ENCODE measurements at places on chromosomes 12 and 14.

GRCh38 chr12:8860165-8860961 is 37.9 kb downstream of the A2ML1 start:
- no peak for DNase-seq

GRCh38 chr12:50017641-50018040 is 7.7 kb downstream of the RACGAP1 start:
- DNase-seq: no peak

- no peak for DNase-seq
These were observed 87.5 kb upstream of the MON2 start for GRCh38 chr12:62379026-62379722.

DNA sequence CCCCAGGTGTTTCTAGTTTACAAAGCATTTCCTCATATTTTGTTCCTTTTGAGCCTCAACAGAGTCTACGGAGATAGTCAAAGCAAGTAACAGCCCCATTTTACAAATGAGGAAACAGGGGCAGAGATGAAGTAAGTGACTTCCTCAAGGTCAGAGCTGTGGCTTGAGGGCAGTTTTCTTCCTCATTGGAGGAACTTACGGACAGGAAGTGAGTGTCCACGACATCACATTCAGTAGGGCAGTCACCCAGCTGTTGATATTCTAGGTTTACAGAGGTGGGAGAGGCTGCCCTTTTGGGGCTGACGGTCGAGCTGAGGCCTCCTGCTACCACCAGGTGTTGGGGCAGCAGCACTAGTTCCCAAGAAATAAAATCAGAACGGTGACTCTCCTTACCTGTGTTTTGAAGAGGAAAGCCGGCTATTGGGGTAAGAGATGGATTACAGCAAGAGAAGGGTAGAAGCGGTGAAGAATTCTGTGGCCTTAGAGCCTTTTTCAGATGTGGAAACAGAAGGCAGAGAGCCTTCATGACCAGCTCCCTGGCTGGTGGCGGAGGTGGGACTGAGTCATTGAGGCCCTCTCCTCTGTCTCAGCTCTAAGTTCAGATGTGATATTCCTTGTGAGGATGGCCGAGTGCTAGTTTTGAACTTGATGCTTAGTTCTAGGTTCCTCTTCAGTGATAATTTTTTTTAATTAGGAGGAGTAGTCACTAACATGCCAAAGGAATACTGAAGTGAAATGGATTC is 41.7 kb downstream of the SUSD6 start:
- DNase-seq: no peak

GRCh38 chr12:111419784-111420183 is 14.1 kb downstream of the SH2B3 start:
- DNase-seq: no peak

GRCh38 chr12:71135812-71136176 is 22.0 kb downstream of the TSPAN8 start:
- DNase-seq: no peak

DNA sequence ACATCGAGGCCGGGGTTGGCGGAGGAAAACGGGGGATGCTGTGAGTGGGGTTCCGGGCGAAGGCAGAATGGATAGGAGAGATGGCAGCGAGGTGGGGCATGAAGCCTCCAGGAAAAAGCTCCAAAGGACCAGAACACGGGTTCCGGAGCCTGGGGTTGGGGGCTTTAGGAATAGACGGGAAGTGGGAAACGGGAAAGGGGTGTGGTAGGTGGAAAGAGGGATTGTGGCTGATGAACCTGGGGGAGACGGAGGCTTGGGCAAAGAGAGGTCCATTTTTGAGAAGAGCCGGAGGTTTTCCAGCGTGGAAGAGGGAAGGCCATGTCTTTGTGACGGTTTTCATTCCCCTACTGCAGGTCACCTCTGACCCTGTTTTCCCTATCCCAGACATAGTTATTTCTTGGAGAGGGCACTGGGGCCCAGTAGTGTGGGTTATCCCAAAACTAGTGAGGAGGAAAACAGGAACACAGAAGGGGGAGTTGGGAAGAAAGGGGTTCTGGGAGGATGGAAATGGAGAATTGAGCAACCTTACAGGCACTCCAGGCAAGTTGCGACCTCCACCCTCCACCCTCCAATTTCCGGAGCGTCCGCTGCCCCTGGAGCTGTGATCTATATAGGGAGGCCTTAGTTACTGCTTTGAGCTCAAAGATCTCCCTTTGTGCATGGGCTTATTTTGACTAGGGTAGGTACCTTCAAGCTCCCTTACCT is 1.1 kb downstream of the ATN1 start:
- no peak for DNase-seq

GRCh38 chr14:80055667-80056496 is 155.4 kb downstream of the DIO2 start:
- no peak for DNase-seq

DNA sequence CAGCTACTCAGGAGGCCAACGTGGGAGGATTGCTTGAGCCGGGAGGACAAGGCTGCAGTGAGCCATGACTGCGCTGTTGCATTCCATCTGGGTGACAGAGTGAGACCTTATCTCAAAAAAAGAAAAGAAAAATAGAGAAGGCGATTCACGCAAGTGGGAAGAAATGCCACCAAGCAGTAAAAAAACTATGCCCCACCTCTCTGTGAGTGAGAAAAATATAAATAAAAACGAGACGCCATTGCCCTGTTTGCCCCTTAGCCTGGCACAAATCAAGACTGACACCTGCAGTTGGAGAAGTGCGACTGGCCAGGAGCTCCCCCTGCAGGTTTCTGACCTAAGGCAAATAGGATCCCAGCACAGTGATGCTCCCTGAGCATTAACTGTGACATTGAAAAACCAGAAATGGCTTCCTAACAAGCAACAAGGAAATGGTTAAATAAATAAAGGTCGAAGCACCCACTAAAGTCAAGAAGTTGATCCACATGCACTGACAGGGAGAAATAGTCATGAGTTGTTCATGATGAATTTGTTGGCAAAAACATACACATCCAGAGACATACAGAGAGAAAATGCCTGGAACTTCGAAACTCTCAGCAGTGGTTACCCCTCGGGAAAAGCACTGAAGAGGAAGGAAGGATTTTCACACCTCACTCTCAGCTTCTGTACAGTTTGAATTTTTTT is 21.1 kb downstream of the GSC start:
- no peak for DNase-seq

DNA sequence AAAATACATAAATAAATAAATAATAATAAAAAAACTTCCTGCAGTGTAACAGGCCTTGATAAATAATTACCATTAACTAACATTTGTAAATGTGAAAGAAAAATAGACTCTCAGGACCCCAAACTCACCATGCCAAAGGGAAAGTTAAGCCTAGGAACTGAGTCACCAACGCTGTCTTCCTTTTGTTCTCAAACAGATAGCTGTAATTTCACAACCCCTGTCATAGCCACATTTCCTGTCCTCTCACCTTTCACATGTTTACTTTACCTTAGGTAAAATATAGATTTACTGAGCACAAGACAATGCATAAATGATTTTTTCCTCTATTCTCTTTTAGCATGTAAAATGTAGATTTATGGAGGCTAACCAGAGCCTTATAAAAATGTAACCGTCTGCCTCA is 35.9 kb upstream of the CHST11 start:
- DNase-seq: no peak

DNA sequence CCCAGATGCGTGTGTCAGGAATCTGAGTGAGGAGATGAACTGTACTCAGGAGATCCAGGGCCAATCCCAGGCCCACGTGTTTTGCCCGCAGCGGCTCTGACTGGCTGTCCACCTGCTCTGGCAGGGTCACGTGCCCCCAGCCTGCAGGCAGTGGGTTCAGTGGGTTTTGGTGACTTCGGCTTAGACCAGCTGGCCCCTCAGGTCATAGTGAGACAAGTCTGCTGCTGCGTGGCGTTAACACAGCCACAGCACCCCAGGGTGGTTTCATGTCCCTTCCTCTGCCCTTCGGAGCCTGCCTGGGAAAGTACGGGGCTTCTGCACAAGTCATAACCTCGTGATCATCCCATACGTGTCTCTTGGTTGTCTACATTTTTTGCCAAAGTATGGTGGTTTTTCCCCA is 2.6 kb downstream of the FBRSL1 start:
- DNase-seq: no peak

DNA sequence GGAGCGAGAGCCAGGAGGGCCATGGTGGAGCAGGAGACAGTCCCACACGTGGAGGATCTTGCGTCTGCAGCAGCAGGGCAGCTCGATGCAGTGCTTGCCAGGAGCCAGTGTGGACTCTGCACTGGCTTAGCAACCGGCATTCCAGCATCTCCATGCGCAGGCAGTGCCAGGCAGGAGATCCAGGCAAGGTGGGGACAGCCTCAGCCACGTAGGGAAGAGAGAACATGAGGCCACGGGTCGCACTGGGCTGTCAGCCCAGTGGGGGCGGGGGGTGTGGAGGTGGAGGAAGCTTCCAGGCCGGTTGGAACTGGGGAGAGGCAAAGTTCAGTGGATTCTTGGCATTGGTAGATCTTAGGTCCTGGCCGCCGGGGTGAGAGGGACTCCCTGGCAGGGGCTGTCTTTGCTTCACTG is 121.0 kb upstream of the EVL start:
- no peak for DNase-seq

GRCh38 chr12:48183091-48183875 is at the start of gene CCDC184:
Gene CCDC184, plus strand, starts transcription at chr12:48183644. Its CDS starts 479 bp downstream, at chr12:48184123.
- DNase-seq: peak; percentile 76

DNA sequence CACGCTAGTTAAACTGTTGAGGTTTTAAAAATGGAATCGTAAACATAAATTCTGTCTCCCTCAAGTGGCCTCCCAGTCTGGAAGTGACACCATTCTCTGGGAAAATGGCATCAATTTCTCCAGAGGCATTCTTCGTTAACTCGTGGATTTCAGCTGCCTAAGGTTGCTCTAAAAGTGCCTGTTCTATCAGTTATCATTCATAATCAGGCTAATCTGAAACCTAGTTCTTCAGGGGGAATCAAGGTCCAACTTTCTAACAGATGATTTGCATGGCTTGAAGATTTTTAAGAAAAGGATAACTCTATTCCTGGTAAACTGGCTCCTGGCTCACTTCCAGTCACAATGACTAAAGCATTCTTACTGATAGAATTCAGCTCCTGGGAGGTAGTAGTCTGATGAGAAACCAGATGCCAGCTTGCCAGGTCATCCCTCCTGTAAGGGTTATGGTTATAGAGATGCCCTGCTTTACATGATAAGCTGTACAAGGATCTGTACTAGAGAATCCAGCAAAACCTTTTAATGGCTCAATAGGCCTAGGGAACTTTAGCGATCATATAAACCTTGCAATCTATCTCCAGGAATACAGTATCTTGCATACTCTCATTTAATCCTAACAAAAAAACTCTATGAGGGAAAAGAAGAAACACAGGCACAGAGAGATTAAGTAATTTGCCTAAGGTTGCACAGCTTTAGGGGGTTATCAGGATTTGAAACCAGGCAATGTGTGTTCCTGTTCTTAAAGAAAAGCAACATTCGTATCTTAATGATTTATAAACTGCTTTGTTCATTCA is 1.5 kb downstream of the L3HYPDH start:
- DNase-seq: no peak

- no peak for DNase-seq
These were observed 88.1 kb upstream of the DHRS4 start for GRCh38 chr14:23865502-23865901.

GRCh38 chr12:127008755-127009403 is 1258.1 kb upstream of the TMEM132C start:
- no peak for DNase-seq

DNA sequence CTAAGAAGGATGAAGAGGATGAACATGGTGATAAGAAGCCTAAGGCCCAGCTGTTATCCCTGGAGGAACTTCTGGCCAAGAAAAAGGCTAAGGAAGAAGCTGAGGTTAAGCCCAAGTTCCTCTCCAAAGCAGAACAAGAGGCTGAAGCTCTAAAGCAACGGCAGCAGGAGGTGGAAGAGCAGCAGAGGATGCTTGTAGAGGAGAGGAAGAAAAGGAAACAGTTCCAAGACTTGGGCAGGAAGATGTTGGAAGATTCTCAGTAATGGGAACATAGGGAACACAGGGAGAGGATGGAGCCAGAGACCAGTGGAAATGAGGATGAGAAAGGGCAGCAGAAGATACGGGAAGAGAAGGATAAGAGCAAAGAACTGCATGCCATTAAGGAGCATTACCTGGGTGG is 27.5 kb upstream of the KRT77 start:
- DNase-seq: no peak

DNA sequence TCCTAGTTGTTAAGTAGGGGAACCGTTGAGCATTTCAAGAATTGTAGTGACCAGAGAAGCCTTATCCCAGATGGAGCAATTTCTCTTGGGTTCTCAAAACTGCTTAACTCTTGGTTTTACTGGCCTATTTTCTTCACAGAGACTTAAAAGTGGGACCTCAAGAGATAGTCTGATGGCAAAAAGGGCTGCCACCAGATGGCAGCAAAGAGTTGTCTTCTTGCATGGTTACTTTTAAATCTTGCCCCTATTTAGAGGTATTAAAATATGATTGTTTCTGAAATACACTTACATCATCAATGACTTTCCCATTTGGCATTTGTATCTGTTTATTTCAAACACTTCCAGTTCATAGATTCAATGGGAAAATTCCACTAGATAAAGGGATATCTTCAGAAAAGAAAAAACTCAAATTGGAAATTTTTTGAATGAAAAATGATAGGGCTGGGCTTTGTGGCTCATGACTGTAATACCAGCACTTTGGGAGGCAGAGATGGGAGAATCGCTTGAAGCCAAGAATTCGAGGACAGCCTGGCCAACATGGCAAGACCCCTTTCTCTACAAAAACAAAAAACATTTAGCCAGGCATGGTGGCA is 69.9 kb upstream of the CNTN1 start:
- DNase-seq: no peak

- no peak for DNase-seq
These were observed 22.7 kb upstream of the MEG3 start for GRCh38 chr14:100803226-100803625.

DNA sequence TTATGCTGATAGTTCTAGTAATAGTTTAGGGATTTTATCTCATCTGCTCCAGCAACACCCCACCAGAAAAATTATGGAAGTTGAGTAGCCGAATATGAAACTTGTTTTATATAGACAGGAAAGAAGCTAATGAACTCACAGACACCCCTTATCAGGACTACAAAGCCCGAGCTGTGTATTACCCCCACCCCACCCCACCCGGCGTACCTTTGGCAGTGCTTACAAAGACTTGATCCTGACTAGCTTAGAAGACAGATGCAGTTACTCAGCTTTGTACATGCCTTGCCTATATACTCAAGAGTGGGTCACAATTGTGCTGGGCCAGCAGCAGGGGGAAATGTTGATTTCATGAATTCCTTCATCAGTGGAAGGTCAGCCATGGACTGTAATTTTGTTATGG is 22.4 kb downstream of the PROX2 start:
- DNase-seq: no peak

GRCh38 chr12:26370098-26370497 is 174.7 kb downstream of the SSPN start:
- no peak for DNase-seq

DNA sequence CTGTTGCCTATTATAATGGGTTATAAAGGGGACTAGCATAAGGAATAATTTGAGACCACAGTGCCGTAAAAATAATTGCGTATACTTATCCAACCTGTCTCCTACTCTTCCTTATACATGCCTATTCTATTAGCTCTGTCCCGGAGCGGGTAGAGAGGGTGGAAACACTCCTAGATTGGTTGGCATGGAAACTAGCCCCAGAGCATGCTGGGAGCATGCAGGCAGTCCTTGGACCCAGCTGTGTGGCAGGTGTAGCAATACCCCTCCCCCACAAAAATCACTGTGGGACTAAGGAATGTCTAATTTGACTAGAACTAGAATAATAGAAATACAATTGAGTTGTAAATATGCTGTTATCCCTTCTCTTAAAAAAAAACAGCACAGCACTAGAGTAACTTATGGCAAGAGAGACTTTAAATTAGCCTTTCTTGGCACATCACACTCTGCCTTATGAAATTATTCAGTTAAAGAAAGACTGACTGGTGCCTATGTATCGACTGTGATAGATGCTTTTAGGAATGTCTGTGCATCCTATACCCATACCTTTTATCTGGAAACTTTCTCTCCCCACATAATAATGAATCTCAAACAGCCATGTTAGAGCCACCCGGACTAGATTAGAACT is 244.0 kb upstream of the DAAM1 start:
- no peak for DNase-seq
